ENCODE measurements at places on chromosomes 1 and 21.

- peak; percentile 76 for DNase-seq
Observed at GRCh38 chr1:204445860-204446412, 34.3 kb upstream of the PPP1R15B start.

- DNase-seq, result no peak
Observed at GRCh38 chr1:220038640-220039039, 7.7 kb downstream of the EPRS1 start.

DNA sequence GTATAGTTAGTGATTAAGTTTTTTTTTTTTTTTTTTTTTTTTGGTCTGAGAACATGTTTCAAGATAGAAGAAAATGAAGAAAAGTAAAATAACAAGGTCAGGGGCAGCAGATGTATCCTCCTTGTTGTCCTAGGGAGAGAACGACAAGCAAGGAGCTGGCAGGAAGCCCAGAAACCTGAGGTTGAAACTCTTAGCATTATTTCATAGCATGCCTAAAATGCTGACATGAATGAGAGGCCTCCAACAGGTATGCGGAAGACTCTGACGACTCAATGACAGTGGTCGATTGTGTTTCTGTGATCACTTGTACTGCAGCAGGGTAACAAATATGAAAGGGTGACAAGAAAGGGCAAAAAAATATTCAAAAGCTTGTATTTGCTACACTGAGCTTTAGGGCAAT lies 415.9 kb downstream of the PLA2G4A start:
- no peak for DNase-seq

DNA sequence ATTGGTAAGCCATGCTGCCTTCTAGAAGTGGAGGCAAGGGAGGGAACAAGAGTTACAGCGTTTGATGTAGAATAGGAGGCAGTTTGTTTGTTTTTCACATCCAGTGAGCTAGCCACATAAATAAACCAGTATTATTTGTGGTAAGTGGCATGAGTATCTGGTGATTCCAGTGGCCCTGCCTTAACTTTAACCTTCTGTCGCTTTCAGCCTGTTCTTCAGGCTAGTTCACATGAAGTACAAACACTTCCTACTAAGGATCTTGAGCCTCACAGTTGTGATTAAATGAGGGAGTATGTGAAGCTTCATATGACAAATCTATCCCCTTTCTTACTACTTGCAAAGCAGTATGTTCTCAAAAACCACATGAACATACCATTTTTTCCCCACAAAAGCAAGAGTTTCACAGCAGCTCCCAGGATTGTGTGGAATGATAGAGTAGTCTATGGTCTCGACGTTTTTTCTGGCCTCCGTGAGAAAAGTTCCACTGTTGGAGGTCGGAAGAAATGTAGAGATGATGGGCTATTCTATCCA lies 59.5 kb downstream of the PHACTR4 start:
- no peak for DNase-seq

GRCh38 chr21:33418691-33419090 lies 15.5 kb downstream of the IFNGR2 start:
- DNase-seq, result no peak

DNA sequence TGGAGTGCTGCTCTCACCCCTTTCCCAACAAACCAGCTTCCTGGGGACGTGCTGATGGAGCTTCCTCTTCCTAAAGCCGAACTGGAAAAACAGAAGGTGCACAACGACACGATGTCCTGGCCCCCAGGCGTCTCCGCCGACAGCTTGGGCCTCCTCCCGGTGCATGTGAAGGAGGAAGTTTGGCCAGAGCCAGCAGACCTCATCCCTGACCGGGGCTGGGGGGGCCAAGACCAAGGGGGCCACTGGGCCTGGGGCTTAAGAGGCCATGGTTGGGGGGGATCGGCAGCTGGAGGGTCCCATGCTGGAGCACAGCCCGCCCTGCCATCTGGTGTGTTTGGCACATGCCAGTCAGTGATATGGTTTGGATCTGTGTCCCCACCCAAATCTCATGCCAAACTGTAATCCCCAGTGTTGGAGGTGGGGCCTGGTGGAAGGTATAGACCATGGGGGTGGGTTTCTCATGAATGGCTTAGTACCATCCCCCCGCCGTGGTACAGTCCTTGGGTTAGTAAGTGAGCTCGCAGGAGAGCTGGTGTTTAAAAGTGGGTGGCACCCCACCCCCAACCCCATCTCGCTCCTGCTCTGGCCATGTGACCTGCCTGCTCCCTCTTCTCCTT lies 6.4 kb downstream of the HES4 start:
- no peak for DNase-seq

DNA sequence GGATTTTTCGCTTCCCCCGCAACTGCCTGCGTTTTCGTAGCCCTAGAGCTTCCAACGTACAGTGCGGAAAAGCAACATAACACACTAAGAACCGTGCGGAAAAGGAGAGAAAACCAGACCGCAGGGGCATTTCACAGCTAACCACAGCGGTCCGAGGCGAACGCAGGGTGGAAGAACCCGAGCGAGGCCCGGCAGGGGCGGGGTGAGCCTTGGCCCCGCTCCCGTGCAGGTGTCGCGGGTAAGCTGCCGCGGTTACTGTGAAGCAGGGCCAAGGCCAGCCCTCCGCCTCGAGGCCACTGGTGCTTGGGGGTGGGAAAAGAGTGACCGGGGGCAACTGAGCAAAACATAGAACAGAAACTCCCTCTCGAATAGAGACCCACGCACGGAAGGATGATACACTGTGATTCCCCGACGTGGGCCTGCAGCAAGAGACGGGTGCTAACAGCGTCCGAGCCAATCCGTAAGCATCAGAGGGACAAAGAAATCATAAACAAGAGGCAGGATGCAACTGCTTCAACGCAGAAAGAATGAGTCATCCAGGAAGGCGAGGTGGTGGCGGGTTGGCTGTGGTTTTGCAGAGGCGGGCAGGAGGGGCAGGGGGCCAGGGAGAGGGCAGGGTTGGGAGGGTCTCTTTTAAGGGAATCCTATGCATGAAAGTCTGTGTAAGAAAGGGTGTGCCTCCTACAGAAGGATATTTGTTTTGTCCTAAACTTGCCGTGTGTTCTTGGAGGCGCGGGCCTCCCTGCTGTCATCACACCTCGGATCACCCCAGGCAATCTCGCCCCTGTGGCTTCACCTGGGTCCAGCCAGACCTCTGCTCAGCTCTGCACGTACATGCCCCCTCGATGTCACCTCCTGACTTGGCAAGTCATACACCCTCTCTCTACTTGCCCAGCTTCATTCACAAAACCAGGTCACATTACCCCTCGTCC lies 7.3 kb downstream of the GNG4 start:
- DNase-seq, result peak; percentile 78

- DNase-seq, result peak; percentile 59
Observed at GRCh38 chr1:221172841-221173240, 293.6 kb downstream of the HLX start.

- DNase-seq, result no peak
Observed at GRCh38 chr21:27407271-27407670, 440.4 kb upstream of the ADAMTS5 start.

GRCh38 chr1:50232336-50232735 lies 123.6 kb downstream of the ELAVL4 start:
- DNase-seq, result no peak

- no peak for DNase-seq
Observed at GRCh38 chr1:161096015-161096414, 2.1 kb upstream of the KLHDC9 start.

DNA sequence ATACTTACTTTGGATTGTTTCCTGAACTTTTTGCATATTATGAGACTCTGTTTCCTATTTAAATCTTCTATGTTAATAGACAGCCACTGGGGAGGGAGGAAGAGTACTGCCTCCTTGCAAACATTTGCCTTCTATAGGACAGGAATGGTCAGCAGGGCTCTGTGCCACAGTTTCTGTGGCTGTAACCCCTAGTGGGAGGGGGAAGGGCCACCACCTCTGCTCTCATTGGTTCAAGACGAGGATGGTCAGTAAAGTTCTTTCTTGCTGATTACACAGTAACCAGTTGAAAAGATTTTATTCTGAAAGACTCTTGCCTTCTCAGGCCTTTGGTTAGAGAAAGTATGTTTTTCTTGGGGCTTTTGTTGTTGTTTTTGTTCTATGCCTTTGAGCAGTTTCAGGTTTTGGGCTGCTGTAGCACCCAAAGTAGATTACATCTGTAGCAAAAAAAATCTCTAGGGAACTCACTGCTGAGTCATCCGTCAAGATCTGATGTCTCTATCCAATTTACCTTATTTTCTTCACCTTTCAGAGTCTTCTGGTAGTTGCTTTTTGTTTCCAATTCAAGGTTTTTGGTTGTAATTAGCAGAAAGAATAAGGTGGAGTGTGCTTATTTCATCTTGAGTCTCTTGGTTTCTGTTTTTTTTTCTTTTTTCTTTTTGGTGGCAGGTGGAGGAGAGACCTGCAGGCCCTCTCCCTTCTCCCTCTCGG lies 23.1 kb downstream of the SLC35A3 start:
- DNase-seq, result no peak

DNA sequence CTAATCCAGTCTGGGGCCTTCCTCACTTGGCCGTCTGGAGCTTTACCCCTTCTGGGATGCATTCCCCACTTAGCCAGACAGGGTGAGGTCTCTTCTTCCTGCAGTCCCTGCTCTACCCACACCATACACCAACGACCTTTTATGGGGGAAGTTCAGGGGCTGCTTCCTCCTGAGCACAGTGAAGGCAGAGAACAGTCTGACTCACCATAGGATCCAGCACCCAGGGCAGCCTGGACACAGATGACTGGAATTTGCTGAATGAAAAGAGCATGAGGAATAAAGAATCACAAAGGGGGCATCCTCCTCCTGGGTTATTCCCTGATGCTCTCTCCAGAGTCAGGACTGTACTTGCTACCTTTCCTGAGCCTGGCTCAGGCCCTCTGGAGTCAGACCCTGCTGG lies 4.6 kb upstream of the FOXE3 start:
- no peak for DNase-seq

GRCh38 chr1:161890574-161890973 lies 124.5 kb downstream of the ATF6 start:
- no peak for DNase-seq

- DNase-seq, result no peak
Observed at GRCh38 chr1:214824763-214825162, 221.8 kb downstream of the CENPF start.

DNA sequence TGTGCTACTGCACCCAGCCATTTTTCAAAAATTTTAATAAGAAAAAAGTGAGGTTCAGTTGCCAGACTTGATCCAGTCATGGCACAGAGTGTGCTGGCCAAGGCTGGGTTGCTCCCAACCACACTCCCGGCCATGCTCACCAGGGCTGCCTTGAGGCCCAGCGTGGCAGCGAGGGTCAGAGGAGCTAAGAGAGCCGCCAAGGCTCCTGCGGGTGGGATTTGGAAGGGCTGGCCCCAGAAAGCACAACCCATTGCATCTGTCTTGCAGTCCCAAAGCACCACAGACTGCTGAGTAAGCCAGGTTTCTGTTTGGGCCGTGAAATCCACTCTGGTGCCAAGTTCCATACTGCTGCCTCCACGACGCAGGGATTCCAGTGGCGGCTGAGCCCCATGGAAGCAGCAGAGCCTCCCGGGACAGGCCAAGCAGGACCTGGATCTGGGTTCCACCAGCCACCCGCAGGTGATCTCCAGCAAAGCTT lies 22.6 kb downstream of the ZBTB17 start:
- DNase-seq, result no peak

- peak; percentile 58 for DNase-seq
Observed at GRCh38 chr1:202571719-202572339, 138.4 kb downstream of the SYT2 start.

- DNase-seq, result peak; percentile 32
Observed at GRCh38 chr1:59391212-59392179, 94.6 kb downstream of the FGGY start.

GRCh38 chr1:53545663-53546408 lies 86.6 kb downstream of the DMRTB1 start:
- no peak for DNase-seq

DNA sequence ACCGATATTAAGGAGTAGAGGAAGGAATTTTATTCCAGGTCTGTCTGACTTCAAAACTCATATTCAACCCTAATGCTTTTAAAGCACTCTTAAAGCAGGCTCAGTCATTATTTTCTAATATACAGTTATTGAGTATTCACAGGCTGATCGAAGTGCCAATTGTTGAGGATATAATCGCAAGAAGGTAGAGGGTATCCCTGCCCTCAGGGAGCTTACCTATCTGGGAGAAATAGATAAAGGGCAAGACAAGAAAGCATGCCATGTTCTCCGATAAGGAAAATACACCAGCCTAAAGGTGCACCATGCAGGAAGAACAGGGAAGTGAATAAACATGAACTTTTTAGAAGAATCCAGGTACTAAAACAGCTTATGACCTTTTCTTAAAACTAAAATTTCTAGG lies 361.2 kb downstream of the SMYD3 start:
- DNase-seq, result no peak

GRCh38 chr1:213371847-213372619 lies 321.0 kb downstream of the RPS6KC1 start:
- no peak for DNase-seq

DNA sequence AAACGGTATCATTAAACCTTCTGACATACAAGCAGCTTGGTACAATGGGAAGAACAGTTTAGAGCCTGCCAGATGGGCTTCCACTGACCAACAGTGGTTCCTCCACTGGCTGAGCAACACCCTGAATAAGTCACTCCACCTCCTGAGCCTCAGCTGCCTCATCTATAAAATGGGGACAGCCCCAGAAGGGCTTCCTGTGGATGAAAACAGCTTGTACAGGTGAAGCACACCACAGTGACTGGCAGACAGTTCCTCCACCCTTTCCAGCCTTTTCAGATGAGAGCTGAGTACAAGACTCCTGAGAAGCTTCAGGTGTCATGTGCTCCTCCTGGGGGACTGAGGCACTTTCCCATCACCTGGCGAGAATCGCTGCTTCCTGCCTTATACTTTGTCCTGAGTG lies 2.1 kb downstream of the CAPZB start:
- no peak for DNase-seq

GRCh38 chr21:45809421-45809820 lies 165.9 kb downstream of the PCBP3 start:
- no peak for DNase-seq

- DNase-seq, result no peak
Observed at GRCh38 chr21:43972850-43973633, 39.1 kb upstream of the TRAPPC10 start.

DNA sequence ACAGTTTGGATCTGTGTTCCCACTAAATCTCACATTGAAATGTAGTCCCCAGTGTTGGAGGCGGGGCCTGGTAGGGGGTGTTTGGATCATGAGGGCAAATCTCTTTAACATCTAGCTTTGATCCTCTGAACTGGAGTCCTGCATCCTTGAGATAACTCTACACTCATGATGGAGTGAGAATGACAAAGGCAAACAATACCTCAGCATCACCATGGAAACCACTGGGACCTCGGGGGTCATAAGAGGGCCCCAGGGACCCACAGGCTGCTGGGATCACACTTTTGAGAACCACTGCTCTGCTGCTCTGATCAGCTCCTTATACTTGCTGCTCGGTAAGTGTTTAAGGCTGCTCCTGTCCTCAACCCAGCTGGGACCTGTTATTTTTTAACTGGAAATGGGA lies 13.4 kb upstream of the OBSCN start:
- no peak for DNase-seq

GRCh38 chr1:203306965-203307541 lies 1.7 kb downstream of the BTG2 start:
- no peak for DNase-seq

- DNase-seq, result peak; percentile 15
Observed at GRCh38 chr1:170765712-170766330, 101.9 kb downstream of the PRRX1 start.

GRCh38 chr21:16476056-16476825 lies 746.5 kb downstream of the USP25 start:
- DNase-seq, result no peak

GRCh38 chr21:43917515-43918384 lies 52.7 kb downstream of the AGPAT3 start:
- no peak for DNase-seq

- DNase-seq, result no peak
Observed at GRCh38 chr1:226111883-226112261, 49.4 kb downstream of the H3-3A start.
